ENCODE measurements at places on chromosomes 6 and 20.
A peak's percentile ranks its signal among the peaks of the same experiment; 100 is the strongest.

DNA sequence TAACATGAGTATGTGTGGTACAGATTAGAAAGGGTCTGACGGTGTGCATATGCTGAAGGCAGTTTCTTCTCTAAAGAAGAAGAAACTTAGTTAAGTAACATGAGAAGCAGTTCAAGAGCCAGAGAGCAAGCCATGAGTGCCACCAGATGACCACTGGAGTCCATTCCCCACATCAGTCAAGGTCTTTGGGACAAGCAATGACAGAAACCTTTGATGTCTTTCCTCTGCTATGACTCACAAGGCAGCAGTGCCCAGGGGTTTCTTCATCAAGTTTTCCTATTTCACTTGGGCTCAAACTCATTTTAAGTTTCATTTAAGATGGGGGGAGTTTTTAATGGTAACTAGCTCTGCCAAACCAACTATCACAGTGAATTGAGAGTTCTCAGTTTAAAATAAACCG lies 303.8 kb upstream of the TBX18 start:
- no peak for DNase-seq

DNA sequence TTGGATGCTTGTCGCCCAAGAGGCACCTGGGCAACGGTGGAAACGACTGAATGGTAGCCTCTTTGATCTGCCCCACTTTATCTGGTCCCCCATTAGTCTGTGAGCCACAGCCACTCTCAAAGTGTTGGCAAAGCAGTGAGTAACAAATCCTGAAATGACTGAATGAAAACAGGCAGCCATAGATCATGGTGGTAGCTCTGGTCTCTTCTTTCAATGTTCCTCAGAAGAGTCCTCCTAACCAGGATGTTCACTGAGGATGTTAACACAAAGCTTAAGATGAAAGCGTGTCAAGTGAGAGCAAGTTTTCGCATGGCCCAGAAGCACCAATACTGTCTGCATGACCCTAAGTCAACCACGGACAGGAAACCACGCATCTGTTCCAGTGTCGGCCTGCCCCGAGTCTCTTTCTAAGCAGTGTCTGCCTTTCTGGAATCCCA lies 107.3 kb downstream of the IRF4 start:
- DNase-seq = peak; percentile 81

- no peak for DNase-seq
Measured at GRCh38 chr6:29925727-29926412, 16.5 kb upstream of the HLA-A start.

DNA sequence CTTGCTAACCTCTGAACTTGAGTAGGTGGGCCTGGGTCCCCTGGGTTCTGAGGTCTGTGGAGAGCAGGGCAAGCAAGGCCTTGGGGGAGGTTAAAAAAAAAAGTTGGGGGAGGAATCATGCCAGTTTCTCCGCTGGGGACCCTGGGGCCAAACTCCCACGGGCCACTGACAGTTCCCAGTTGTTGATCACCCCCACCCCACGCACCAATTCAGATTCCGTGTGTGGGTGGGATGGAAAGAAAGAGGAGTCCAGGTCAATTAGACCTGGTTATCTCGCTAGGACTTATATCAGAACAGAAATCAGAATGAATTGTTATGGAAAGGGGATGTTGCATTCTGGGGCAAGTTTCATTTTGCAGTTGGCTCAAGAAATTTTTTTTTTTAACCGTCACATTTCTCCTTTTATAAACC lies 46.7 kb upstream of the SUPT3H start:
- peak; percentile 60 for DNase-seq

GRCh38 chr6:87561017-87561416 lies 28.8 kb downstream of the RARS2 start:
- DNase-seq = no peak

DNA sequence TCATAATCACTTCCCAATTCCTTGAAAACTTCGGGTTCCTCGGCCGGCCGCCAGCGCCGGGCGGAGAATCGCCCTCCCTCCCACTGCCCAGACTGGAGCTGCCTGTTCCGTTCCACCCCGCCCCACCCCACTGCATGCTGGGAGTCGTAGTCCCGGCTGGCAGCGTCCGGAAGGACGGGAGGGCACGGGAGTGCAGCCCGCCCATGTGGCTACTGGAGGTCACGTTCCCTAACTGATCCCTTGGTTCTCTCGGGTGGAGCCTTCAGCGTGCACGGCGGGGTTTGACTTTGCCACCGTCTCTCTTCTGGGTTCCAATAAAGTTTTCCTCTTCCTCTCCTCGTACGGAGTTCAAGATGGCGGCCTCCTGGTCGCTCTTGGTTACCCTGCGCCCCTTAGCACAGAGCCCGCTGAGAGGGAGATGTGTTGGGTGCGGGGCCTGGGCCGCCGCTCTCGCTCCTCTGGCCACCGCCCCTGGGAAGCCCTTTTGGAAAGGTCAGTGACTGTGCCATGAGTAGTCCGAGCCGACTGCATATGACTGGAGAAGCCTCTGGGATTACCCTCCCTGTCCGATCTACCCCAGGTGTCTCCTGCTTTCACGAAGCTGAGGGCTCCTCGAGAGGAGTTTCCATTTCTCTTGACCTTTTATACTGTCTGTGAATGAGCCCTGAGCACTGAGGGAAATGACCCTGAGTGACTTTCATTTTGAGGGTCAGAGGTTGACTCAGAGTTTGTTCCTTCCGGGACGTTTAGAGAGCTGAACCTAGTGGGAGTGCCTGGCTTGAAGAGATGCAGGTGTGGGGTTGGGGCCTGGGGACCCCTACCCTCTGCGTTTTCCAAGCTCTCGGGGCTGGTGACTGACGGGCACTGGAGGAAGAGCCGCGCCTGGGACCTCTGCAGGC lies at the start of gene AFG1L:
Gene AFG1L, plus strand, starts transcription at position 328 of the 899 bp plus-strand sequence. Its CDS starts 26 bp downstream, at position 354.
- peak; percentile 93 for DNase-seq

Measured in activated CD4-positive, alpha-beta T cell treated with anti-CD3 and anti-CD28 coated beads for 36 hours (primary cell).